Anterior cingulate cortex (tissue), 58 donors: ENCODE measurements at places on chromosomes 16 and 17.

- DNase-seq = peak; percentile 91
Observed at GRCh38 chr16:87723226-87723623, 42.6 kb downstream of the KLHDC4 start.

GRCh38 chr16:89567656-89568594 is 7.4 kb downstream of the RPL13 start:
- DNase-seq = no peak

- no peak for DNase-seq
Observed at GRCh38 chr16:67922221-67922620, 9.4 kb downstream of the CTRL start.

GRCh38 chr16:3115003-3115402 is 2.6 kb downstream of the ZNF205 start:
- DNase-seq = no peak

GRCh38 chr17:76544546-76545365 is 4.9 kb downstream of the PRCD start:
- no peak for DNase-seq

GRCh38 chr16:79845033-79845733 is 244.6 kb upstream of the MAF start:
- DNase-seq = no peak

GRCh38 chr16:1107731-1108130 is 11.7 kb upstream of the C1QTNF8 start:
- no peak for DNase-seq

DNA sequence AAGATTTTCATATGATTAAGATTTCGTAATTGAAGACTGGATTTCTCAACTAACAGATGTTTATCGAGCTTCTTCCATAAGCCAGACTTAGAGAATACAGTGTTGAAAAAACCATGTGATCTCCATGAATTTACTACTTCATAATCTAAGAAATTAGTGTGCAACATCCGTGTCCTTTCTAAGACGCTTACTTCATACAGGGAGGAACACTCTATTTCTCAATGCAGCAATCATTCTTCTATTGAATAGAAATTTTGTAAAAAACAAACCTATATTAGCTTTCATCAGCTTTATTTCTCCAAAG is 946.3 kb downstream of the KCNJ2 start:
- DNase-seq = no peak

DNA sequence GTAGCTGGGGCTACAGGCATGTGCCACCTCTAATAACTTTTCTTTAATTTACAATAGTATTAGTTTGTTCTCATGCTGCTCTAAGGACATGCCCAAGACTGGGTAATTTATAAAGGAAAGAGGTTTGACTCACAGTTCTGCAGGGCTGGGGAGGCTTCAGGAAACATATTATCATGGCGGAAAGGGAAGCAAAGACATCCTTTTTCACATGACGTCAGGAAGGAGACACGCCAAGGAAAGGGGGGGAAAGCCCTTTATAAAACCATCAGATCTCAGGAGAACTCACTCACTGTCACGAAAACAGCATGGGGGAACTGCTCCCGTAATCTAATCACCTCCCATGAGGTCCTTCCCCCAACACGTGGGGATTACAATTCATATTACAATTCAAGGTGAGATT is 18.3 kb downstream of the IL4R start:
- no peak for DNase-seq

DNA sequence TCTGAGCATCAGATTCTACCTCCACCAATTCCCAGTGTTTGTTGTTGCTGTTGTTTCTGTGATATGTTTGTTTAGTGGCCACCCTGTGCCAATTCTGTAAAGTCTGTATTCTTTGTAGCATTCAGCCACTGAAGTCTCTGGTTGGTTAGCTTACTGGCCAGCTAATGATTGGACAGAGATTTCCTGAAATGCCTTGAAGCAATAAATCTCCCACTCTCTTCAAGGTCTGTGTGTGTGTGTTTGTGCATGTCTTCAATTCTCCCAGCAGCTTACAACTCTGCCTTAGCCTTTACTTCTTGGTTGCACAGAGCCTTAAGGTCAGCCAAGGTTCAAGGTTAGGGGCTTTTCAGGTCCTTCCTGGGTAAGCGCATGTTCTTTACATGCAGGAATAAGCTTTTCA is 38.2 kb downstream of the PRPSAP2 start:
- no peak for DNase-seq

DNA sequence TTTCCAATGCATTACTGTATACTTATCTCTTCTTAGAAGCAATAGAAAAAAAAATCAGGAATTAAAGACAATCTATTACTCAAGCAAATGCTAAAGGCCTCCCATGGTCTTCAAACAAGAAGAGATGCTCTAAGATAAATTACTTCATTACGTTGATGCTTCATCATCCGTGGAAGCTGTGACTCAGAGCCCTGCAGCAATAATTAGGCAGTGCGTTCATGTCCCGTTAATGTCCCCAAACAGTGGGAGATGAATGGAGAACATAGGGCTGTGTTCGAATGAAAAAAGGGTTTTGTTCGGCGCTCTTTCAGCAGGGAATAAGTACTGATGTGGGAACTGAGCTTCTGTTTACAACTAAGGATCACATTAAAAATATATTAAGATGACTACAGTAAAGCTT is 15.9 kb upstream of the PDXDC1 start:
- DNase-seq = no peak

GRCh38 chr17:72259922-72260321 is 139.1 kb downstream of the SOX9 start:
- no peak for DNase-seq

DNA sequence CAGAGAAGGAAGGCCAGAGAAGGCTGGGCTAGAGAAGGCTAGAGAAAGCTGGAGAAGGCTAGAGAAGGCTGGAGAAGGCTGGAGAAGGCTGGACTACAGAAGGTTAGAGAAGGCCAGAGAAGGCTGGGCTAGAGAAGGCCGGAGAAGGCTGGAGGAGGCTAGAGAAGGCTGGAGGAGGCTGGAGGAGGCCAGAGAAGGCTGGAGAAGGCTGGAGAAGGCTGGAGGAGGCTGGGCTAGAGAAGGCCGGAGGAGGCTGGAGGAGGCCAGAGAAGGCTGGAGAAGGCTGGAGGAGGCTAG is 6.4 kb upstream of the OGFOD3 start:
- DNase-seq = no peak

- DNase-seq = no peak
Observed at GRCh38 chr16:24848065-24848464, 2.3 kb downstream of the SLC5A11 start.

- no peak for DNase-seq
Observed at GRCh38 chr16:3355589-3355988, at the start of gene OR2C1. Gene OR2C1 (plus strand): TSS chr16:3355889. CDS start chr16:3355941, 52 bp downstream.

GRCh38 chr17:19762515-19762961 is 14.4 kb upstream of the ALDH3A1 start:
- DNase-seq = peak; percentile 56

DNA sequence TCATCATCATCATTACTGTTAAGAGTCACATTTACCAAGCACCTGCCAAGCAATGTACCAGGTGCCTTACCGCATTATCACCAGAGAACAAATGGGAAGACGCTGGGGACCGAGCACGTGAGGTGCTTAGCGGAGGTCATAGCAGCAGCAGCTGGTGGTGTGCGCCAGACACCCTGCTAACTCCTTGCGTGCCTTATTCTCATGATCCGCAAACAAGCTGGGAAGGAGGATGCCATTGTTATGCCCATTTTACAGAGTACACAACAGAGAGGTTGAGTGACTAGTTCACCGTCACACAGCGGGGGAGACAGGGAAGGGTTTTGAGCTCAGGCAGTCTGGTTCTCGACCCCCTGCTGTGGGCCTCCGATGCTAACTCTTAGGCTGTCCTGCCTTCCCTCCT is 7.3 kb downstream of the ATP2A3 start:
- no peak for DNase-seq
